ENCODE measurements at places on chromosomes 2 and 18.
A peak's percentile ranks its signal among the peaks of the same experiment; 100 is the strongest.

DNA sequence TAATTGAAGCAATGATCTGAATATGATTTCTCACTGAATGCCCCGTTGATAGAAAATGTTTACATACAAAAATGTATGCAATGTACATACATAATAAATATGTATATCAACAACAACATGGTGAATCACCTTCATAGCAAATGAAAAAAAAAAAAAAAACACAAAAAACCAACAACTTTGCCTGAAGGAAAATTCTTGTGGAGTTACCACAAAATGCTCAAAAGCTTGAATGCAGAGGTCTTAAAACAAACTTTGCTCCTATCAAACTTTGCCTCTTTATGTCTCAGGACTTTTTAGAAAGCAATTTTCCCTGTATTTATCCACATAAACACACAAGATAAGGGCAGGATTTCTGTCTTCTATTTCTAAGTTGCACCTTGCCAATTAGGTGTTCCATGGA is 92.9 kb upstream of the SIX2 start:
- H3K27me3 ChIP-seq = no peaks in the 10 kb centered on the region
- H3K36me3 ChIP-seq = no peaks in the 10 kb centered on the region
- no peaks in the 10 kb centered on the region for H3K4me1 ChIP-seq
- no peak for DNase-seq

DNA sequence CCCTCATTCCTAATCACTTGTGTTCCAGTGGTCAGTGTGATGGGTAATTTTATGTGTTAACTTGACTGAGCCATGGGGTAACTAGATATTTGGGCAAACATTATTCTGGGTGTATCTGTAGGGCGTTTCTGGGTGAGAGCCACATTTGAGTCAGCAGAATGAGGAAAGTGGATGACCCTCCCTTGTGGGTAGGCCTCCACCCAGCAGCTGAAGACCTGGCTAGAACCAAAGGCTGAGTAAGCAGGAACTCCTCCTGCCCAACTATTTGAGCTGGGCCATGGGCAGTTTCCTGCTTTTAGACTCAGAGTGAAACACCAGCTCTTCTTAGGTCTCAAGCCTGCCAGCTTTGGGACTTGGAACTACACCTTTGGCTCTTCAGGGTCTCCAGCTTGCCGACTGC is 141.8 kb downstream of the ACKR3 start:
- H3K4me3 ChIP-seq = no peak overlapping the region
- no peak overlapping the region for H3K27ac ChIP-seq
- no peaks in the 10 kb centered on the region for H3K27me3 ChIP-seq
- H3K36me3 ChIP-seq = no peaks in the 10 kb centered on the region

GRCh38 chr2:102050854-102051391 is 59.2 kb downstream of the IL1R2 start:
- no peaks in the 10 kb centered on the region for H3K36me3 ChIP-seq
- no peaks in the 10 kb centered on the region for H3K27me3 ChIP-seq
- no peak overlapping the region for H3K4me3 ChIP-seq
- peaks cover 21% of the 10 kb centered on the region for H3K4me1 ChIP-seq
- peak overlapping the region; percentile 66 for H3K27ac ChIP-seq
- peak; percentile 79 for DNase-seq

- H3K4me1 ChIP-seq = peaks cover 8% of the 10 kb centered on the region
- no peak overlapping the region for H3K27ac ChIP-seq
- DNase-seq = no peak
- H3K4me3 ChIP-seq = no peak overlapping the region
- no peaks in the 10 kb centered on the region for H3K27me3 ChIP-seq
- peaks cover 13% of the 10 kb centered on the region for H3K36me3 ChIP-seq
Measured at GRCh38 chr2:96824079-96824870, 8.2 kb downstream of the CNNM3 start.

DNA sequence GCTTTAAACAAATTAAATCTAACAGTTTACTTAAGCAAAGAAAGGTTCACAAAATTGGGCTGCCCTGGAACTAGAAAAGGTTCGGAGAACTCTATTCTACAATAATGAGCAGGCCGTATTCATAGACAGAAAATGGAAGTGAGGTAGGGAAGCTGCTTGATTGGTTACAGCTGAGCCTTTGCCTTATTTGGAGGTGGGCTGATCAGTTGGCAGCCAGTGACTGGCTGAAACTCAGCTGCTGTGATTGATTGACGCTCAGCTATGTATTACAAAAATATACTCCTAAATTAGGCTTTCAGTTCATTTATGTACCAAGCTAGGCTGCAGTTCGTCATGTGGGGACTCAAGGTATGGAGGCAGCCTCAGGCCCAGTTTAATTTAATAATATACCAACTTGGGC is 42.3 kb upstream of the TTR start:
- no peak for DNase-seq
- H3K27me3 ChIP-seq = no peaks in the 10 kb centered on the region
- H3K4me3 ChIP-seq = no peak overlapping the region
- H3K4me1 ChIP-seq = no peaks in the 10 kb centered on the region

DNA sequence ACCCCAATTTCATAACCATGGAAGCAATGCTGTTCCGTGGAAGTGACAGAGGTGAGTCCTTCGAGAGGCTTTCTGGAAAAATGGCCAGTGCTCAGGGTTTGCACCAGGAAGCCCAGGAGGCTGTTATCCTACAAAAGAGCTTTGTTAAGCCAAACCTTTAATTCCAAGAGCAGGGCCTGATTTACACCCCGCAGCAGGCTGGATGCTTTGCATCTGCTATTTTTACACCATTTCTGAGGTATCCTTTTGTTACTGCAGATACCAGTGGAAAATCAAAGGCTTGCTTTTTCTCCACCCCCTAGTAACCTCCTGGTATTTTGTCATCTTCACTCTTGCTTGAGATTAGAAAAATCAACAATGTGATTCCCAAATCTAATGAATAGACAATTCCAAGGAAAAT is 380.6 kb downstream of the SOX11 start:
- no peak for DNase-seq
- no peaks in the 10 kb centered on the region for H3K4me1 ChIP-seq
- no peak overlapping the region for H3K4me3 ChIP-seq
- no peaks in the 10 kb centered on the region for H3K27me3 ChIP-seq
- H3K27ac ChIP-seq = no peak overlapping the region
- no peaks in the 10 kb centered on the region for H3K36me3 ChIP-seq

DNA sequence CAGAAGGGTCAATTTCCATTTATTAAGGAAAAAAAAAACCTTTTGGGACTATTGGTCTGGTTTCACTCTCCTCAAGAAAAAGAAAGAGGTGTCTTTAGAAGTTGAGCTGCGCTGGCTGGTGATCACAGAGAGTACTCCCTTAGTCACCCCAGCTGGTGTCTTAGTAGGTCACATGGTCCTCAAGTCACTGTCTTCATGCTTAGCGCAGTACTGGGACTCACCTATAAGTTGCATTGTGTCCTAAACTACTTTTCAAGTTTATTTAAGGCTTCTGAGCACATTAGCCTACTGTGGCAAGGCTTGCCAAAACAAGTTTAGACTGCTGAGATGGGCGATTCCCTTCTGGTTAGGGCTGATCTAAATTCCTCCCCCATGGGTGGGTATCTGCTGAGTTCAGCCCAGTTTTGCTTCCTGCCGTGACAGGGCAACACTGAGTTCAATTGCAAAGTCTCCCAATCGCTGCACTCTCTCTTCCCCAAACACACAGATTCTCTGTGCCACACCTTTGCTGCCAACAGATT is 824.9 kb upstream of the CRIM1 start:
- H3K4me3 ChIP-seq = no peak overlapping the region
- H3K4me1 ChIP-seq = no peaks in the 10 kb centered on the region
- no peak overlapping the region for H3K27ac ChIP-seq
- no peaks in the 10 kb centered on the region for H3K36me3 ChIP-seq

- no peaks in the 10 kb centered on the region for H3K36me3 ChIP-seq
- DNase-seq = no peak
- no peaks in the 10 kb centered on the region for H3K27me3 ChIP-seq
Measured at GRCh38 chr2:238456970-238457926, 30.5 kb downstream of the ASB1 start.

DNA sequence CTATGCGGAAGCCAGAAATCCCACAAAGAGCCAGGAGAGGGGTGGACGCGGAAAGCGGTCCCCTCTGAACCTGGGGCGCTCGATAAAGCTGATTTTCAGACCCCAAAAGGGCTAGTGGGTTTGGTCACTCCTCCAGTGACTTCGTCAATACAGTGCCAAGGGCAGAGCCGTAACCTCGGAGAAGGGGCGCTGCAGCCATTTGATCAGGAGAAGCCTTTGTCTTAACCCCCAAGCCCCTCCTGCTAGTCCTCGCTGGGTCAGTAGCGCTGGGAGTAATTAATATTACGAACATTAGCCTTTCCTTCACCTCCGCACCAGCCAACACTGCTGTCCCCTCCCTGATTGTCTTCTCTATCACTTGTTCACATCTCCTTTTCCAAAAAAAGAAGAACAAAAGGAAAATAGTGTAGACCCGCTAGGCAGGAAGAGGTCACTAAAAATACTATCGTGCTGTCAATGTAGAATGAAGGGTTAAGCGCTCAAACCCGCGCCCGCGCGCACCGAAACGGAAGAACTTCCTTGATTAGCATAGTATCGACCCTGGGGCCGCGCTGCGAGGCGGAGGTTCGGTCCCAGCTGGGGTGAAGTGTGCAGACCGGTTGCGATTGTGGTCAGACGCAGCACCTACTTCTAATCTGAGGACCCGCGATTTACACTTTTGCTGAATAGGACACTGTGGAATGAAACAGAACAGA is 63.2 kb upstream of the MAPRE2 start:
- H3K36me3 ChIP-seq = no peaks in the 10 kb centered on the region
- H3K4me3 ChIP-seq = peak overlapping the region; percentile 80
- H3K27ac ChIP-seq = peak overlapping the region; percentile 86

DNA sequence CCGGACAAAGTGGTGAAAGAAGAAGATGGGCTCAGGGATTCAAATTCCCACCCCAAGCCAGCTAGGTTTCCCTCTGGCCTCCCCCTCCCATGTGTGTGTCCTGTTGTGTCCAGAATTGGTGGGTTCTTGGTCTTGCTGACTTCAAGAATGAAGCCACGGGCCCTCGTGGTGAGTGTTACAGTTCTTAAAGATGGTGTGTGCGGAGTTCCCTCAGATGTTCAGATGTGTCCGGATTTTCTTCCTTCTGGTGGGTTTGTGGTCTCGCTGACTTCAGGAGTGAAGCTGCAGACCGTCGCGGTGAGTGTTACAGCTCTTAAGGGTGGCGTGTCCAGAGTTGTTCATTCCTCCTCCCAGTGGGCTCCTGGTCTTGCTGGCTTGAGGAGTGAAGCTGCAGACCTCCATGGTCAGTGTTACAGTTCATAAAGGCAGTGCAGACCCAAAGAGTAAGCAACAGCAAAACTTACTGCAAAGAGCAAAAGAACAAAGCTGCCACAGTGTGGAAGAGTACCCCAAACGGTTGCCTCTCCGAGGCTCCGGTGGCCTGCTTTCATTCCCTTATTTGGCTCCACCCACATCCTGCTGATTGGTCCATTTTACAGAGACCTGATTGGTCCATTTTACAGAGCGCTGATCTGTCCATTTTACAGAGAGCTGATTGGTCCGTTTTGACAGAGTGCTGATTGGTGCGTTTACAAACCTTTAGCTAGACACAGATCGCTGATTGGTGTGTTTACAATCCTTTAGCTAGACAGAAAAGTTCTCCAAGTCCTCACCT is 37.7 kb upstream of the KLF11 start:
- H3K4me1 ChIP-seq = no peaks in the 10 kb centered on the region
- no peaks in the 10 kb centered on the region for H3K36me3 ChIP-seq
- no peaks in the 10 kb centered on the region for H3K27me3 ChIP-seq
- H3K27ac ChIP-seq = no peak overlapping the region

DNA sequence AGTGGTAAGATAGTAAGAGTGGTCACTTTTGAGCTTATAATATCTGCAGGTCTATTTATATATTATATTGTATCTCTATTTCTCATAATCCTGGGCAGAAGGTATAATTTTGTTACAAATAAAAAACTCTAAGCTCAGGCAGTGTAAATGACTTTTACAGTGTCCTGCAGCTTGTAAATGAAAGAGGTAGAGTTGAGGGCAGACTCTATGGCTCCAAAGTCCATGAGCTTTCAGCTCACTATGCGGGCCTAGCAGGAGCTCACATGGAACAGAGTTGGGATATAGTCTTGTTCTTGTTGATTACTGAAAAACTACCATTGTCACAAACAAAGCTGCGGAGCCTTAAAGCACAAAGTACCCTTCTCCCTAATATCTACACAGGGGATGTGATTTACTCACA is 361.4 kb downstream of the LNPK start:
- no peak overlapping the region for H3K4me3 ChIP-seq
- H3K27me3 ChIP-seq = no peaks in the 10 kb centered on the region
- no peaks in the 10 kb centered on the region for H3K4me1 ChIP-seq
- H3K36me3 ChIP-seq = no peaks in the 10 kb centered on the region
- H3K27ac ChIP-seq = no peak overlapping the region

DNA sequence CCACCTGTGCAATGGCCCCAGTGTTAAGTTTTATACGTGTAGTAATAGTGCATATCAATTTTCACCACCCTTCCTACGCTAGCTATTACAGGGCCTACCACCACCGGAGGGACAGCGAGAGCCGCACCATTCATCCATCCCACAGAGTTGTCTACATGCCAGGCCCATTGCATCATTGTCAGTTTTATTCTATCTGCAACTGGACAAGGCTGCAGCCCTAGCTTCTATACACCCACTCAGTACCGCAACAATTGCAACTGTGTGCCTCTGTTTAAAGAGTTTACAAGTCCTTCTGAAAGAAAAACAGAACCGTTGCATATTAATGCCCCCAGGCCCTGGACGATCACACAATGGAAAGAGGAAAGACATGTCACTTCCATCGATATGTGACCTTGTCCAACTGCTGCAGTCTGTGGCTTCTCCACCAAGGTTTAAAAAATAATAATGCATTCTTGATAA is 58.6 kb downstream of the ZEB2 start:
- H3K36me3 ChIP-seq = no peaks in the 10 kb centered on the region
- H3K27ac ChIP-seq = peak overlapping the region; percentile 49
- H3K4me1 ChIP-seq = peaks cover 38% of the 10 kb centered on the region
- H3K4me3 ChIP-seq = no peak overlapping the region
- no peaks in the 10 kb centered on the region for H3K27me3 ChIP-seq
- DNase-seq = no peak

GRCh38 chr2:239293775-239294430 is 106.9 kb downstream of the HDAC4 start:
- peak; percentile 4 for DNase-seq
- H3K36me3 ChIP-seq = no peaks in the 10 kb centered on the region
- H3K4me1 ChIP-seq = peaks cover 93% of the 10 kb centered on the region
- peak overlapping the region; percentile 83 for H3K27ac ChIP-seq
- no peak overlapping the region for H3K4me3 ChIP-seq

DNA sequence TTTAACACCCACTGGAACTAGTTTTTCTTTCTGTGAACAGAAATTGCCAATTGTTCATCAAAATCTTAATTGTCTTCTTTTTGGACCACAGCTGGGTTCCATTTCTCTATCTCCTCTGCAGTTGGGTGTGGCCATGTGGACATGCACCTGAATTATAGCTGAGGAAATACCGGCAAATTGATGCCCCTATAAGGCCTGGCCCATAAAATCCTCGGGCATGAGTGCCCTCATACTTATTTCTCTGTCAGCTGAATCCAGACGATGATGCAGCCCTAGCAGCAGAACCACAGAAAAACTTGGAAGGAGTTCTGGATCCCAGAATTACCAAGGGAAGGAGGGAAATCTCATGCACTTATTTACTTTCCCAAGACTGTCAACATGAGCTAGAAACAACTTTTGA is 249.0 kb downstream of the CYRIA start:
- H3K27me3 ChIP-seq = no peaks in the 10 kb centered on the region
- DNase-seq = no peak
- no peaks in the 10 kb centered on the region for H3K36me3 ChIP-seq
- no peak overlapping the region for H3K27ac ChIP-seq
- H3K4me1 ChIP-seq = no peaks in the 10 kb centered on the region
- no peak overlapping the region for H3K4me3 ChIP-seq
